Hindlimb muscle (tissue), 1 donor: ENCODE measurements at places on chromosomes 11 and 22.

- DNase-seq, result no peak
These were observed 51.4 kb upstream of the CEP126 start for GRCh38 chr11:101863361-101863760.

- no peak for DNase-seq
These were observed 342.6 kb upstream of the CCDC90B start for GRCh38 chr11:83628622-83629355.

- no peak for DNase-seq
These were observed 51.7 kb downstream of the CHRDL2 start for GRCh38 chr11:74679513-74679865.

- DNase-seq, result no peak
These were observed 59.1 kb upstream of the ANO5 start for GRCh38 chr11:22133776-22134175.

DNA sequence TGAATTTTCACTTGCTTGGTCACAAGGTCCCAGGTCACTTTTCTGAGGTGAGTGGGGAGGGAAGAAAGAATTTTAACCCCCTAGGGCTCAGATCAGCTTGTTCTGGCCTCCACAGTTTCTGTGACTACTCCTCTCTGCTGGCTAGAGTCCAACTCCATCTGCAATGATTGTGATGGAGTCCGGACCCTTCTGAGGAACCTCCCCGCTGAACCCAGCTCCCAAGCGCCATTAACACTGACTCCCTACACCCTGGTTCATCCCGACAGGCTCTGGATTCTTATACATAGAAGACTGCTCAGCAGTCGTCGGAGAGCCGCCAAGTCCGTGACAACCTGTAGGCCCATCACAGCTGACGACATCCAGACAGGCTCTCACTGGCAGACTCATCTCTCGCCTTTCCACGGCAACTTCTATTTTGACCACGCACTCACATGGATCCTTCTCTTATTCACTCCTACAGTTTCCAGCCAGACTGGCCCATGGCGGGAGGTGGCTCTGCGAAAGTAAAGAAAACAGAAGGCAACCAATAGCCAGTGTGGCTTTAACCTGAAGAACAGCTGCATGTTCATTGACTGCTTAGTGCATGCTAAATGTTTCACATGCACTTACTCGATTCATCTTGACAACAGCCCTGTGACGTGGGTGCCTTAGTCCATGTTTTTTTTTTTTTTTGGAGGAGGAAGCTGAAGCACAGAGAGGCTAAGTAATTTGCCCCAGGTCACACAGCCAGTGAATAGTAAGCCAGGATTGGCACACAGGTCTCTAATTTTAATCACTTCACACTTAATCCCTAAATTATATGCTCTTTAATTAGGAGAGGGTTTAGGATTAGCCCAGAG lies 68.0 kb upstream of the PRDM11 start:
- DNase-seq, result no peak

DNA sequence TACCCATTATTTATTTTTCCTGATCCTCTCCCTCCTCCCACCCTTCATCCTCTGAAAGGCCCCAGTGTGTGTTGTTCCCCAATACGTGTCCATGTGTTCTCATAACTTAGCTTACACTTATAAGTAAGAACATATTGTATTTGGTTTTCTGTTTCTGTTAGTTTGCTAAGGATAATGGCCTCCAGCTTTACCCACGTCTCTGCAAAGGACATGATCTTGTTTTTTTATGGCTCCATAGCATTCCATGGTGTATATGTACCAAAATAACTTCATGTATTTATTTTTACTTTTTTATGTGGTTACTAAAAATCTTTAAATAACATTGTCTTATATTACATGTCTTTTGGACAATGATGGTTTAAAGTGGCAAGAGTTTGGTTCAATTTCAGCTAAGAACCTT lies 15.2 kb downstream of the PDGFD start:
- DNase-seq, result no peak
